Endothelial cell of umbilical vein (primary cell): ENCODE measurements at places on chromosomes 13 and 19. TPM values are rescaled to one million over a fixed set of nuclear protein-coding genes. Genes with fewer than 3 reads are reported as not detected.

ZNF302 gene
- total RNA-seq, result 13.2 and 15.6 TPM in 2 replicates

RFPL4A gene
- not detected in 2 replicates for total RNA-seq

ZFP14 gene
- 2.6 and 3.1 TPM in 2 replicates for total RNA-seq

ONECUT3 gene
- total RNA-seq, result not detected in 2 replicates

ADM5 gene
- total RNA-seq, result 3.3 and 4.4 TPM in 2 replicates

MADCAM1 gene
- 0.31 and 0.44 TPM in 2 replicates for total RNA-seq

ZNF358 gene
- total RNA-seq, result 51.2 and 52.1 TPM in 2 replicates

MYH14 gene
- total RNA-seq, result 0.13 TPM in 1 of 2 replicates, not detected in the other

SIGLEC5 gene
- total RNA-seq, result not detected in 2 replicates

TIMM13 gene
- total RNA-seq, result 148 and 160 TPM in 2 replicates

CALR3 gene
- total RNA-seq, result not detected in 2 replicates

MISP3 gene
- 0.31 TPM in 1 of 2 replicates, not detected in the other for total RNA-seq

TYROBP gene
- total RNA-seq, result not detected in 2 replicates

ZSCAN4 gene
- total RNA-seq, result not detected in 2 replicates

DIRAS1 gene
- total RNA-seq, result 0.09 and 0.23 TPM in 2 replicates

GJB6 gene
- total RNA-seq, result not detected in 2 replicates

LHB gene
- not detected in 2 replicates for total RNA-seq

TGFBR3L gene
- total RNA-seq, result 1.2 TPM in 1 of 2 replicates, not detected in the other

PLIN5 gene
- 0.24 TPM in 1 of 2 replicates, not detected in the other for total RNA-seq

CGB8 gene
- not detected in 2 replicates for total RNA-seq

ZNF90 gene
- total RNA-seq, result 0.39 and 4.1 TPM in 2 replicates

DHX34 gene
- total RNA-seq, result 15.8 and 20.7 TPM in 2 replicates

MATK gene
- not detected in 2 replicates for total RNA-seq

KASH5 gene
- not detected in 2 replicates for total RNA-seq

ZNF91 gene
- total RNA-seq, result 12.4 and 17.0 TPM in 2 replicates

TEKTIP1 gene
- 0.53 and 0.73 TPM in 2 replicates for total RNA-seq

ZNF441 gene
- 2.4 and 4.5 TPM in 2 replicates for total RNA-seq

TPRX1 gene
- not detected in 2 replicates for total RNA-seq

SHANK1 gene
- total RNA-seq, result 1.2 and 1.9 TPM in 2 replicates

ATCAY gene
- not detected in 2 replicates for total RNA-seq

MAU2 gene
- 57.3 and 70.0 TPM in 2 replicates for total RNA-seq

WDR18 gene
- total RNA-seq, result 54.8 and 74.7 TPM in 2 replicates

PCDH17 gene
- 4.2 and 5.0 TPM in 2 replicates for total RNA-seq

SERP2 gene
- total RNA-seq, result 0.85 TPM in 1 of 2 replicates, not detected in the other

NLRP11 gene
- total RNA-seq, result not detected in 2 replicates

ADAMTS10 gene
- 17.4 and 18.9 TPM in 2 replicates for total RNA-seq

LRRC25 gene
- not detected in 2 replicates for total RNA-seq

PCDH8 gene
- total RNA-seq, result not detected in 2 replicates

MAST1 gene
- total RNA-seq, result 0.13 and 0.69 TPM in 2 replicates

PRRG2 gene
- total RNA-seq, result 1.5 and 2.6 TPM in 2 replicates

SPRY2 gene
- total RNA-seq, result 26.2 and 27.9 TPM in 2 replicates

KIR2DL4 gene
- not detected in 2 replicates for total RNA-seq

HOMER3 gene
- 131 and 139 TPM in 2 replicates for total RNA-seq

PABPC3 gene
- 0.18 and 0.31 TPM in 2 replicates for total RNA-seq

ZNF320 gene
- total RNA-seq, result 10.9 and 11.1 TPM in 2 replicates

CFAP97D2 gene
- total RNA-seq, result not detected in 2 replicates

ZNF98 gene
- total RNA-seq, result not detected in 2 replicates

COX7A1 gene
- 26.8 and 35.2 TPM in 2 replicates for total RNA-seq

TMEM59L gene
- 0.25 and 0.97 TPM in 2 replicates for total RNA-seq
